ENCODE measurements at places on chromosomes 2 and 18. TPM values are rescaled to one million over a fixed set of nuclear protein-coding genes. Genes with fewer than 3 reads are reported as not detected.

DYSF gene
- total RNA-seq, result 112 TPM

SNED1 gene
- 2.9 TPM for total RNA-seq

ZNF521 gene
- 29.7 TPM for total RNA-seq

UGT1A4 gene
- not detected for total RNA-seq

C2orf78 gene
- not detected for total RNA-seq

SNTG2 gene
- total RNA-seq, result not detected

NEU2 gene
- total RNA-seq, result not detected

CAPN14 gene
- total RNA-seq, result 0.10 TPM

C2orf66 gene
- total RNA-seq, result not detected

PLEK gene
- not detected for total RNA-seq

BOLA3 gene
- total RNA-seq, result 27.8 TPM

TMEM182 gene
- 5.1 TPM for total RNA-seq

CYTIP gene
- total RNA-seq, result 0.27 TPM

GRCh38 chr2:152942940-152943440 lies 224.6 kb downstream of the ARL6IP6 start:
- DNase-seq, result no peak
- H3K4me3 ChIP-seq, result no peak overlapping the region
- no peaks in the 10 kb centered on the region for H3K36me3 ChIP-seq
- no peak overlapping the region for H3K27ac ChIP-seq
- no peaks in the 10 kb centered on the region for H3K4me1 ChIP-seq
- no peaks in the 10 kb centered on the region for H3K27me3 ChIP-seq

GRCh38 chr18:72652990-72653593 lies 109.0 kb upstream of the CBLN2 start:
- DNase-seq, result no peak
- H3K27me3 ChIP-seq, result peaks cover 14% of the 10 kb centered on the region
- no peak overlapping the region for H3K27ac ChIP-seq

DNA sequence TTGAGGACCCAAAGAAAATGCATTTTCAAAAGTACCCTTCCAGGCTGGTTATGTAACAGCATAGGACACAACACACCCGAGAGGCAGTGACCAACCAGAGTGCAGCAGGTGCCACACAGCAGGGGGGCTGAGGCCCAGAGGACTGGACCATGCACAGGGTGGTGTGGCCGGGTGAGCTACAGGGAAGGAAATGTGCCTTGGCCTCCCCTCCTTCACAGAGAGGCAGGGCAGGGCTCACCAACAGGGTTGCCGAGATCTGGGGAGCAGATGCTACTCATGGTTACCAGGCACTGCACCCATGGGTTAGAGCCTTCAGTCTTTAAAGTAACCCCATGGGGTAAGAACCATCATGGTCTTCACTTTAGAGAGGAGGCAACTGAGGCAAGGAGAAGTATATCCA lies 158.4 kb downstream of the MSH2 start:
- H3K36me3 ChIP-seq, result no peaks in the 10 kb centered on the region
- no peak for DNase-seq

DNA sequence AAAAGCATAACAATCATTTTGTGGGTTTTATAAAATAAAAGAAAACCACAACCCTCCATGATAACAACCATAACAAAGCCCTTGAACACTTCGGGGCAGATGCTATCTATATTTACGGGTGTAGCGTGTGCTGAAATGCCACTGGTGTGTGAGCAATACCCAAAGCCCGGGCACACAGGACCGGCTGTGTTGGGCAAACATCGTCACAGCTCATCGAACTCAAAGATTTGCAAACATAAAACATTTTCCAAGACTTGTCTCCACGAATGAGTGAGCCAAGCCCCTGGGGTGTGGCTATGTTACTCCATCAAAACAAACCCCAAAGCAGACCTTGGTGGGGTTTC lies 290.2 kb downstream of the LPIN1 start:
- peaks cover 1% of the 10 kb centered on the region for H3K27me3 ChIP-seq
- no peak for DNase-seq
- no peak overlapping the region for H3K27ac ChIP-seq
- H3K4me1 ChIP-seq, result peaks cover 17% of the 10 kb centered on the region
- no peak overlapping the region for H3K4me3 ChIP-seq
- H3K36me3 ChIP-seq, result no peaks in the 10 kb centered on the region

GRCh38 chr18:28365411-28365831 lies 188.5 kb upstream of the CDH2 start:
- no peak for DNase-seq
- H3K27me3 ChIP-seq, result no peaks in the 10 kb centered on the region
- no peaks in the 10 kb centered on the region for H3K4me1 ChIP-seq
- H3K4me3 ChIP-seq, result no peak overlapping the region
- H3K27ac ChIP-seq, result no peak overlapping the region

DNA sequence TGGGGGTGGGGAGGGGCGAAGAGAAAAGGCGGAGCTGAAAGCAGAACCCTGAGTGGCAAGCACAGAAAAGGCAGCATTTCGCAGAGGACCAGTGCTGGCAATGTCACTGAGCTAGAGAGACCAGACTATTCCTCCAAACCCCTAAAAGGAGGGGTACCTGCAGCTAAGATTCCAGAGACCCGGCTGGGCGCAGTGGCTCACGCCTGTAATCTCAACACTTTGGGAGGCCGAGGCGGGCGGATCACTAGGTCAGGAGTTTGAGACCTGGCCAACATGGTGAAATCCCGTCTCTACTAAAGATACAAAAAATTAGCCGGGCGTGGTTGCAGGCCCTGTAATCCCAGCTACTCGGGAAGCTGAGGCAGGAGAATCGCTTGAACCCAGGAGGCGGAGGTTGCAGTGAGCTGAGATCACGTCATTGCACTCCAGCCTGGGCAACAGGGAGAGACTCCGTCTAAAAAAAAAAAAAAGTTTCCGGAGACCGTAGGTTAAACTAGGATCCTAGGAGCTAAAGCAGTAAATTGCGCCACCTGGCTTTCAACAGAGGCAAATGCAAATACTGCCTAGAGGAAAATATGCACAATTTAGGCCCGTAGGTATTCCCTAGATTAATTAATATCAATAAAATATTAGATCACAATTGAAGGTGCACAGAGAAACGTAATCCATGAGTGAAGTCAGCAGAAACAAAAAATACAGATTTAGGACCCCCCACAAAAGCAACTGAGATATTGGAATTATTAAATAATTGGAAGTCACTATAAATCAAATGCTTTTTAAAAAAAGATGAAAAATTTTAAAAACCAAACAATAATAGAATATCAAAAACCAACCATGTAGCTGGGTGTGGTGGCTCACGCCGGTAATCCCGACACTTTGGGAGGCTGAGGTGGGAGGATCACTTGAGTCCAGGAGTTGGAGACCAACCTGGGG lies 4.9 kb downstream of the UCN start:
- peak overlapping the region; percentile 33 for H3K4me3 ChIP-seq
- no peaks in the 10 kb centered on the region for H3K36me3 ChIP-seq
- DNase-seq, result no peak
- H3K27ac ChIP-seq, result no peak overlapping the region
- H3K4me1 ChIP-seq, result peaks cover 5% of the 10 kb centered on the region

GRCh38 chr2:26521054-26521912 lies 43.4 kb upstream of the OTOF start:
- no peak overlapping the region for H3K27ac ChIP-seq
- DNase-seq, result no peak
- no peak overlapping the region for H3K4me3 ChIP-seq
- H3K36me3 ChIP-seq, result no peaks in the 10 kb centered on the region

DNA sequence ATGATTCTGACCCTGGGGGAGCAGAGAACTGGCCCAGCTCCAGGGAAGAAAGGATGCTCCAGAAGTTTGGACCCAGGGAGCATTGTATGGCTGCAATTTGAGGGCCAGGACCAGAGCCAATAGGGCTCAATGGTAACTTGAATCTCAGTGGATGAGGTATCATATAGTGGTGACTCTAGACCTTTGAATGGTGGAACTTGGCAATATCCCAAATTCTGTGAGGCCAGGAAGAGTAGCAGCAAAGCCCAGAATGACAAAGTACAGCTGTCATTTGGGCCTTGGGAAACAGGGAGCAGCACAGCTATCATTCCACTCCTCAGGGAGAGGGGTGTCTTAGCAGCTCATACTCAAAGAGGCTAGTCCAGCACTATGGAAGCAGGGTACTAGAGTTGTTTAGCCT lies 332.9 kb upstream of the RBMS1 start:
- no peaks in the 10 kb centered on the region for H3K27me3 ChIP-seq
- DNase-seq, result no peak
- H3K4me1 ChIP-seq, result no peaks in the 10 kb centered on the region
- no peak overlapping the region for H3K4me3 ChIP-seq
- no peak overlapping the region for H3K27ac ChIP-seq

GRCh38 chr2:109613081-109613921 lies 465 bp downstream of the SEPTIN10 start:
- H3K27me3 ChIP-seq, result no peaks in the 10 kb centered on the region
- H3K4me3 ChIP-seq, result peak overlapping the region; percentile 90
- H3K4me1 ChIP-seq, result peaks cover 71% of the 10 kb centered on the region
- no peak for DNase-seq

DNA sequence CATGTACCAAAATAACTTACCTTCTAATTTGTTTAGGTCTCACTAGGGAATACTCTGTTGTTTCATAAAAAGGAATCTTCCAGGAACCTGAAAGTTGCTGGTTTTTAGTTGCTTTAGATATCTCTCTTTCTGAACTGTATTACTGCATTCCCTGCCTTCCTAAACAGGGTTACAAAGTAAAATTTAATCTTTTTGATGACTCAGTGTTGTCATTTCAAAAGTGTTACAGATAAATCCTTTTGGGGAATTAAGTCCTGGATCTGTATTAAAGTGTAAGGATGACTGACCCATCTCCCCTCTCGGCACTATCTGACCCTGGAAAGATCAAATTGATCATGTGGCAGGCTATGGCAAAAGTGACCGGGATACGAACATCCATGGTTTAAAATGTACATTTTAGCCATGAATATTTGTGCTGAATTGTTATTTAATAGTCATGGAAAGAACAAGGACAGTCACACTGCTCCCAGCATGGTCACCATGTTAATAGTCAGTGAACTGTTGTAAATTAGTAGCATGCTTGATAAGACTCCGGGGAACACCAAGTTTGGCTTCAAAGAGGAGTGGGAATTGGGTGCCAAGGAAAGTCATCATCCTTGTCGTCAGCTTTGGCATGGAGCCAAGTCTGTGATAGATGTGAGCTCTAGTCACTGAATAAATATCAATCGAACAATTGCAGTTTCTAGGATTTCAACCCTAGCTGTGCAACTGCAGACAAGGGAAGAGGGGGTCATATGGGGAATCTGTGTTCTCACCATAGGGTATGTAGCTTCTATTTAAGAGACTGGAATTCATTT lies 4.2 kb downstream of the PLEKHA3 start:
- peaks cover 54% of the 10 kb centered on the region for H3K4me1 ChIP-seq
- DNase-seq, result no peak
- peak overlapping the region; percentile 22 for H3K27ac ChIP-seq
- peaks cover 14% of the 10 kb centered on the region for H3K36me3 ChIP-seq
- no peak overlapping the region for H3K4me3 ChIP-seq
- H3K27me3 ChIP-seq, result no peaks in the 10 kb centered on the region

- DNase-seq, result no peak
- H3K4me3 ChIP-seq, result no peak overlapping the region
- H3K27ac ChIP-seq, result peak overlapping the region; percentile 68
- no peaks in the 10 kb centered on the region for H3K36me3 ChIP-seq
Observed at GRCh38 chr2:62076980-62077638, 118.8 kb upstream of the B3GNT2 start.

DNA sequence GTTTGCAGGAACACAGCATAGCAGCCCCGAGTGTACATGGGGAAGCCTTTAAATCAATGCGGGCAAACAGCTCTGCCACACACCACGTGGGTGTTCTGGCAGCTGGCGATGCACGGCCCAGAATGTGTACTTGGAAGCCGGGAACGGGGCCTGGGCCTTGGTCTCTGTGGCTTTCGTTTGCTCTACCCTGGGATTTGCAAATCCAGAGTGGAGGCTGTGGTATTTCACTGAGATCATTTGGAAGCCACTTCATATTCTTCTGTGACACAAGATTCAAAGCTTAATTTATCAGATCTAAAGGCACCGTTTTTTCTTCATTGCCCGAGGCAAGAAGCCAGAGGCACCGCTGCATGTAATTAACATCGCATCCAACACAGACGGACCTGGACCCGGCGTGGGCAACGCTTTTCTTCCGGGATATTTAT lies 246.3 kb upstream of the MYT1L start:
- no peak for DNase-seq
- no peaks in the 10 kb centered on the region for H3K36me3 ChIP-seq
- no peak overlapping the region for H3K27ac ChIP-seq
- no peak overlapping the region for H3K4me3 ChIP-seq
- H3K4me1 ChIP-seq, result no peaks in the 10 kb centered on the region

- no peak overlapping the region for H3K27ac ChIP-seq
- DNase-seq, result no peak
- no peak overlapping the region for H3K4me3 ChIP-seq
Observed at GRCh38 chr2:201204655-201205514, 21.9 kb downstream of the CASP10 start.

GRCh38 chr2:152513681-152514080 lies 178.7 kb downstream of the FMNL2 start:
- H3K27me3 ChIP-seq, result no peaks in the 10 kb centered on the region
- DNase-seq, result no peak
- peak overlapping the region; percentile 9 for H3K27ac ChIP-seq
- H3K36me3 ChIP-seq, result no peaks in the 10 kb centered on the region

DNA sequence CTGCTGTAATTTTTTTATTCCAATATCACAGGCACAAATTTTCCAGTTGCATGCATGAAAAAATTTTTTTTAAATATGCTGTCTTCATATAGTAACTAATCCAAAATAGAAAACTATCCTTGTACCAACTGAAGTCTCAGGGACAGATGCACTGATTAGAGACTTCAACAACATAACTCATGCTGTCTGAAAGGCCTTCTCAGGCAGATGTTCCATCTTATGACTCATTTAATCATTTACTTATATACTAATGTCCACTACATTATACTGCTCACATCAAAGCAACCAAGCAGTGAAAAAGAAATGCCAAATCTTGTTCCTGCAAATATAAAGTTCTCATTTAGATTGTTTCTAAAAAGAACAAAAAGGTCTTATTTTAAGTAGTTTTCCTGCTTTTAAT lies 53.1 kb downstream of the OLA1 start:
- no peak overlapping the region for H3K27ac ChIP-seq
- no peak for DNase-seq
- peaks cover 8% of the 10 kb centered on the region for H3K4me1 ChIP-seq
- peaks cover 4% of the 10 kb centered on the region for H3K36me3 ChIP-seq

- peaks cover 9% of the 10 kb centered on the region for H3K4me1 ChIP-seq
Observed at GRCh38 chr2:196068271-196069209, at the start of gene DNAH7. DNAH7 (minus strand) TSS chr2:196068837; CDS start chr2:196068711, 126 bp downstream.

DNA sequence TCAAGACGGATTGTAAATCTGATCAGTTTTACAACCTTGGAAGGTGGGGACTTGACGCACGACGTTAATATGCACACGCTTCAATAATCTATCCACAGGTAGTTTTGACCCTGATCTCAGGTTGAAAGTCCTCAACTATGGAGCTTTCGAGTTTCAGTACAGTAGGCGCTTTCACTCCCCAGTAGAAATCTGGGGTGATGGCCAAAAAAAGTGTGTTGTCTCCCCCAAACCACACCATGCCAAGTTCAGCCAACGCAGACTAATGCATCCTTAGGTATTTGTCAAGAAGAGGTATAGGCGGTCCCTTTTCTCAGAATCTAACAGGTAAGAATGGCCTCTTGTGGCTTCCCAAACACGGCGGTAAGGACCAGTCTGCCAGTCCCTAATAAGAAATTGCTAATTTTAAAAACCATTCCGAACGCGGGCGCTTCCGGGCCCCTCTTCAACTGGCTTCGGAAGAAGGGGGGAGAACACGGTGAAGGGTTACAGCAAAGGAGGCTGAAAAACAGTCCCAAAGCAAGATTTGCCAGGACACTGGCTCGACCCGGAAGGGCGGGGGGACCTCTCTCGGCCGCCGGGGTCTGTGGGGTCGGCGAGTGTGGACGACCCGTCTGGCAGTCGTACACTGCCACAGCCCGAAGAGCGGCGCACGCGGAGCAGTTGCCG lies 659 bp downstream of the FAM210A start:
- no peaks in the 10 kb centered on the region for H3K36me3 ChIP-seq
- no peaks in the 10 kb centered on the region for H3K27me3 ChIP-seq
- H3K4me3 ChIP-seq, result peak overlapping the region; percentile 91
- DNase-seq, result no peak

Data from chondrocyte (in vitro differentiated cells).